ENCODE measurements at places on chromosomes 4 and X. TPM values are rescaled to one million over a fixed set of nuclear protein-coding genes. Genes with fewer than 3 reads are reported as not detected.

DNA sequence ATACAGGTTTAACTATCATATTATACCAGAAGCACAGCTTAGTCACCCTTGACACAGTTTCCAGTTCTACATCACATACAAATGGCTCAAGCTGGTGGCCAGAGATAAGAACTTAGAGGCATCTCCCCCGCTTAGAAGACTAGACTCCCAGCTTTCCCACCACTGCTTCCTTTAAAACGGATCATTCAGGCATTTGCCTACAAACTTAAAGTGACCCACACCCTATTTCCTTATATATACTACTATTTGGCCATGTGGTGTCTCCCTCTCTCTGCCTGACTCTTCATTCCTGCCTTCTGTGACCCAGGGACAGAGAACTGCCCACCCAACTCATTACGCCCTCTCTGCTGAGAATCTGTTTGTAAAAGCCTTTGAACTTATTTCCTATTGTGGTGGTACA, 781.2 kb upstream of the DIAPH2 start:
- DNase-seq: no peak

DNA sequence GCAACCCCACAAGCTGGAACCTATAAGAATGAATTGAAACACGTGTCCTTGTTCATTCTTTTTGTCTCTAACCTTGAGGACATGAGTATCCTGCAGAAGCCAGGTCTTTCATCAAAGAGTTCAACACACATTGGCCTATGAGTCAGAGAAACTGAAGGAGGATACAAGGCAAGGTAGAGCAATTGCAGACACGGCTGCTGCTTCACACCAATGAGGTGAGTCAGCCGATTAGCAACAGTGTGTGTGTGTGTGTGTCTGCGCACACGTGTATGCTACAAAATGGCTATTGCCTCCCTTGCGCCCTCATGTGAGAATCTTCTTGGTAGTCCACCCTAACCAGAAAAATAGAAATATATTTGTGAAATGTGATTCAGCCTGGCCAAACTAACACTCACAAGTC, 1477.7 kb upstream of the IGFBP7 start:
- no peak for DNase-seq

Gene APOO
- 11.2 TPM for total RNA-seq

DNA sequence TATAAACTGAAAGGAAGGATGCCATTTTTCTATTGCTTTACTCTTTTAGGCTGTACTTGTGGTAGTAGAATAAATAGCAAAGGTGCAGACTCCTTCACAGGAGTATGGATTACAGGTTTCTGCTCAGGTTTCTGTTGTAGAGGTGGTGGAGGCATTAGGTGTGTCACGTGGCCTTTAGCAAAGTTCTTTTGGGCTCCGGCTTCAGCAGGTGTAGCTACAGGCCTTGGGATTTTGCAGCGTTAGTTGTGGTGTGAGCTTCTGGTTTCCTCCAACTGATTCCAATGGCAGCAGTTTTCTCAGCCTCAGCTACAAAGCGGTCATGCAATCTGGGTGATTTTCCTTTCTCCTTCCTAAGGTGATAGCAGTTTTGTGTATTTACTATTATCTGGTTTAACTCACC, 255.8 kb upstream of the GK2 start:
- no peak for DNase-seq

- no peak for DNase-seq
These were observed 17.6 kb upstream of the WAS start for GRCh38 chrX:48665991-48666390.

GRCh38 chr4:177107288-177107921, 202.3 kb upstream of the NEIL3 start:
- DNase-seq: no peak

Gene CNKSR2
- 6.7 TPM for total RNA-seq

- no peak for DNase-seq
These were observed 145.1 kb downstream of the ANTXR2 start for GRCh38 chr4:79927931-79928330.

Gene DMP1
- not detected for total RNA-seq

DNA sequence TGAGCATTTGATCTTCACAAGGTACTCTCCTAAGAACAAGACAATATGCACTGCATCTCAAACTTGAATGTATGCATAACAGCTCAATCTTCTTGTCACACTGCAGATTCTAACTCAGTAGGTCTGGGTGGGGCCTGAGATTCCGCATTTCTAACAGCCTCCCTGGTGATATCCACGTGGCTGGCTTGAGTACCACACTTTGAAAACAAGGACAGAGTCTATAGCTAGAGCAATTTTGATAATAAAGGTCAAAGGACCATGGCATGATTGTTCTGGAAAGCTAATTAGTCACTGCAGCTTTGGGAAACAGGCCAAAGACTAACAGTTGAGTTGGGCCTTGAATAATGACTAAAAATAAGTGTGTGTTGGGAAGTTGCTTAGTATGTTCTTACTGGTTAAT, 213.3 kb downstream of the GBA3 start:
- DNase-seq: no peak

DNA sequence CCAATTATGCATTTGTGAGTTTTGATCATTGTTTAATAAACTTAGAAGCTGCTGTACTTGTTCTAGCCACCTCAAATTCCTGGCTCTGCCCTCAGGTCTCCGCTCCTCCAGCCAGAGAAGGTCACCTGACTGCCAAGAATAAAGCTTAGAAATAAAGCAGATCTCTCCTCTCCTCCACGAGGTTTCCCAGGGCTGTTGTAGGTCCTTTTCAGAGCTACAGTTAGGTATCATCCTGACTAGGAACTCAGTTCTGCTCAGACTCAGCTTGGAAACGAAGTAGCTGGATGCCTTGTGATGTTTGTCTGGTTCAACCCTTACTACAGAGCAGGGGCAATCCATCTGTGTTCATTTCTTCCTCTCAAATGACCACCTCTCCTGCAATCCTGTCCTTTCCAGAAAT, 79.1 kb upstream of the RAPGEF2 start:
- no peak for DNase-seq

Gene TEX28
- total RNA-seq: not detected

- DNase-seq: peak; percentile 72
These were observed 23.9 kb downstream of the WDR1 start for GRCh38 chr4:10092481-10093270.

Gene DCAF4L1
- total RNA-seq: 2.5 TPM

- DNase-seq: no peak
These were observed 42.4 kb upstream of the ARHGEF6 start for GRCh38 chrX:136823175-136823574.

- no peak for DNase-seq
These were observed 86.6 kb downstream of the STK32B start for GRCh38 chr4:5137927-5138326.

GRCh38 chr4:13323921-13324320, 160.2 kb downstream of the RAB28 start:
- no peak for DNase-seq

GRCh38 chr4:150664935-150665334, 83.0 kb downstream of the MAB21L2 start:
- DNase-seq: no peak

GRCh38 chr4:170090352-170091052, 746 bp upstream of the AADAT start:
- no peak for DNase-seq

Gene MAGEA10
- total RNA-seq: not detected

Gene PDZD4
- 15.4 TPM for total RNA-seq

DNA sequence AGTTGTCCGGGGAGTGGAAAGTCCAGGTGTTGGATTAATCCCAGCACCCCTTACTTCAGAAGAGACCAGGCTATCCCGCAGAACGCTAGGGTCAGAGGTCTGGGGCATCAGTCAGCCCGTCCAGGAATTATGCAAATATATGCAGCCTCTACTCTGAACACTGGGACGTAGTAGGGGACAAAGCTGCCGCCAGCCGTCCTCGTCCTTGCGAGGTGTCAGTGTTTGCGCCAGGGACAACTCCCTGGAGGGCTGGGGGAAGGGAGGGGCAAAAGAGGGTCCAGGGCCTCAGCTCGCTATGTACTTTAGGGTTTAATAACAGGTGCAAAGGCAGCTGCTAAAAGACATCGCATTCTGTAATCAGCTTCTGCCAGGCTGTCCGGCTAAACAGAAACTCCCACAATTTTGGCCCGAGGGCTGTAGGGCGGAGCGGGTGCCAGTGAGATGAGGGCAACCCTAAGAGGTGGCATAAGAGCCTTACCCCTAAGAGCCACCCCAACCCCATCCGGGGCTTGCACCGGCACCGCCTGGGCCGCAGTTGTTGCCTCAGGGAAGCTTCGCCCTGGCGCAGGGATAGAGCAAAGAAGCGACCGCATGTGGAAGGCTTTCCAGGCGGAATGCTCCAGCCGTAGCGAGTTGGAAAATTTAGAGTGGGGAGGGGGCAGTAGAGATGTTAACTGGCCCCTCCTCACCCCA, 8.4 kb downstream of the HAND2 start:
- no peak for DNase-seq

- DNase-seq: no peak
These were observed 28.8 kb downstream of the GYG2 start for GRCh38 chrX:2857566-2857965.

DNA sequence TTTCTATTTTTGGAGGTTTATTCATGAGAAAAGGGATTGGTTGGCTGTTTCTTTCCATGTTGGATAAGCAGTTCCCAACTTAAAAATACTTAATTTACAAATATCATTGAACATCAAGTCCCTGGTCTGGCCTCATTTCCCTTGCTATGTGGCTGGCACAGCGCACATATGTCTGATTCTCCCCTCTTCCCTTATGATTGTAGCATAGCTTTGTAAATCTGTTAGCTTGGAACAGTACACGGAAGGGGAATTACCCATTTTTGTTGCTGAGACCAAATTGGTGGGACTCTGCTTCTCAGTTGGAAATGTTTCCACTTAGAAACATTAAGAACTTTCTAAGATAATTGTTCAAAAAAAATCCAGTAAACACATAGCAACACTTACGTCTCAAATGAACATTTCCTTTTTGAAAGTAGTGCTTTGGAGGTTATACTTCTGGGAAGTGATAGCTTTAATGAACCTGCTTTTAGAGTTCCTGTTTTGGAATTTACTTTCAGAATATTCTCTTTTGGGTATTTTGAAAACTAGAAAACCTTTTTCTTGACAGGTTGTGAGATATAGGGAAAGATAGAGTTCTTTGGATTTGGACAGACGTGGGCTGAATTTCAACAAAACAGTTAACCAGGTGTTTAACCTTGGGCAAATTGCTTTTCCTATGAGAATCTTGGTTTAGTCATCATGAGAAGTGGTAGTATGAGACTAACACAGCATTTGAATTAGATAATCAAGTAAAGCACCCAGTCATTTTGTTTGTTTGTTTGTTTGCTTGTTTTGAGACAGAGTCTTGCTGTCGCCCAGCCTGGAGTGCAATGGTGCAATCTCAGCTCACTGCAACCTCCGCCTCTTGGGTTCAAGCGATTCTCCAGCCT, 47.3 kb downstream of the STIM2 start:
- no peak for DNase-seq

Measured in spleen (tissue), 13 donors.